Osteocyte (in vitro differentiated cells): ENCODE measurements at places on chromosomes 3 and 15. TPM values are rescaled to one million over a fixed set of nuclear protein-coding genes. Genes with fewer than 3 reads are reported as not detected.
A peak's percentile ranks its signal among the peaks of the same experiment; 100 is the strongest.

- DNase-seq, result no peak
These were observed 19.9 kb downstream of the RBP2 start for GRCh38 chr3:139456386-139456785.

DNA sequence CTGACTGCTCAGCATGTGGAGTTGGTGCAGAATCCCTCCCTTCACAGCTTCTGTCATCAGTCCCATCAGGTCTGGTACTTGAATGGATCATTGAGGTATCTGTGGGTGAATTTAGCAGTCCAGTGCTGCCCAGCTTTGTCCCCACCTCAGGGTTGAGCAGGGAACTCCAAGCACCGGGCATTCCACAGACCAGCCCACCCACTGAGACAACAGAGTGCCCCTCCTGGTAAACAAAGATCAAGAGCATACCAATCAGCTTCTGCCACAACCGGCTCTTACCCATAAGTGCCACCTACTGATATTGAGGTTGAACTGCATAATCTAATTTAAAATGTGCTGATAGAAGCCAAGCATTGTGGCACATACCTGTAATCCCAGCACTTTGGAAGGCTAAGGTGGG is 57.1 kb upstream of the FXR1 start:
- DNase-seq, result no peak

DNA sequence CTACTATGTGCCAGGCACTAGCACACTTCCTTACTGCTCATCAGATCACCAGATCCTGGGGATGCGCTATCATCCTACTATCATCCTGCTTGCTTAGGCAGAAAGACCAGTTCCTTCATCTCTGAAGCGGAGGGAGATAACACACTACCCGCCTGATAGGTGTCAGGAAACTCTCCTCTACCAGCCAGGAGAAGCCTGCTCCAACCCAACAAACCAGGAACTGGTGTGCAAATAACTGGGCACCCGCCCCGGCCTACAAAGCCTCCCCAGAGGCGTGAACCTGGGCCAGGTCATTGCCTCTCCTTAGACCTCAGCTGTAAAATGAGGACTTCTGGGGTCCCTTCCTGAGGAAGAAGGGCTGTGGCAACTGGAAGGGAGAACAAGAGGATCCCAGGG is 61.5 kb downstream of the HOMER2 start:
- peak; percentile 68 for DNase-seq

TNK2 gene
- 42.9 and 54.2 TPM in 2 replicates for total RNA-seq

- no peak for DNase-seq
These were observed 144.9 kb downstream of the FBN1 start for GRCh38 chr15:48500595-48500994.

CPA3 gene
- total RNA-seq, result not detected in 2 replicates

DNA sequence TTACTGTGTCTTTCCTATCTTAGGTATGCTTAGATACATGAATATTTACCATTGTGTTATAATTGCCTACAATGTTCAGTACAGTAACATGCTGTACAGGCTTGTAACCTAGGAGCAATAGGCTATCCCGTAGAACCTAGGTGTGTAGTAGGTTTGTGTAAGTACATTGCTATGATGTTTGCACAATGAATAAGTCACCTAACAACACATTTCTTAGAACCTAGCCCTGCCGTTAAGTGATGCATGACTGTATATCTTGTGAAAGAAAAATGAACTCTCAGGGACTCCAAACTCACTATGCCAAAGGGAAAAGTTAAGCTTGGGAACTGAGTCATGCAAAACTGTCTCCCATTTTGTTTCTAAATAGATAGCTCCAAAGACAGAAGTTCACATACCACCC is 91.5 kb upstream of the ACP3 start:
- DNase-seq, result no peak

DNA sequence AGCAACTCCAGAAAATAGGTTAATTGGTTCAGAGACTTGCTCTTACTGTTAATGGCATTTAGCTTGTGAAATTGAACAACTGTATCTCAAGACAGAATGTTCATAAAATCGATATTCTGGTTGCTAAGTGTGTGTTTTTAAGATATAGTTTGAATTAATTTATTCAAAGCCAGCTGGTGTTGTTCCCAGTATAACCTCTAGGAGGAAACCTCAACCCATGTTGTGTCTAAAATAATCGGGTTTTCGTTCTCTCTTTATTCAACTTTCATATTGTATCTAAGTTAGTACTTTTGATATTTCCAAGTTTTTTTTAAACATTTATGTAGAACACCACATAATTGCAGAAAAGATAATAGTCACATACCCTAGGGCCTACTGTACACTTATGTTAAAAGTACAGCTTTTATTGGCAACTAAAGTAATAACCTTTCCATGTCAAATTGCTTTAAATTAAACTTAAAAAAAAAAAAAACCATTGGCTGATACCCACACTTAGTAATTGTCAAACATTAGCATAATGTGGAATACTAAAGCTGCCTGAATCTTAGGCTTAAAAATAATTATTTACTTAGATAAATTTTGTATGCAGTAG is 90.9 kb downstream of the SAMMSON start:
- no peak for DNase-seq

ANKRD63 gene
- total RNA-seq, result 0.30 and 0.42 TPM in 2 replicates

DNA sequence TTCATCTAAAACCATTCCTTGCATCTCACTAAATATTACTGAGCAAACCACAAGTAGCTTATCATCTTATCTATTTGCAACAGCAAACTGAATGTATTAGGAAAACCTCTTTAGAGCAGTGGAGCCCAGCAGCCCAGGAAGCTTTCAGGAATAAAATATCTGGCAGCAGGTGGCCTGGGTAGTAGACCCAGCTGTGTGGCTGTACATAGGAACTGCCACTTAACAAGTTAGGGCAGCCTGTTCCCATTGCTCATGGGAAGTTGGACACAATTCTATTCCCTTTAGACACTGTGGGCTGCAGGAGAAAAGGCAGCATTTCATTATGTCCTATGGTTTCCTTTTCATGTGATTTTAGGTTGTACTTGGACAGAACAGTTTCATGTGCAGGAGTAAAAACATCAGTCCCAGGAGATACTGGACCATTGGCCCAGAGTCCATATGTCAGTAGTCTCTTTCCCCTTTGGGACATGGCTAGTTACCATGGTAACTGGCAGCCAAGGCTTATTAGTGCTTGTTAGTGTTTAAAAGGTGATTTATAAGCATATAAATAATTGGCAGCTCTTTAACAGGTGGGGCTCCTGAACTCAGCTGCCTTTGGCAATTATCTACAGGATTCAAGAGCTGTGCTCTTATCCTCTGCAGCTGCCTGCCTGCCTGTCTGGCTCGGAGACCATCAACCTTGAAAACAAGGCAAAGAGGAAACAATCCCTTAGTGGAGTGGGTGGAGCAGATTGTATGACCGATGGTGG is 28.9 kb upstream of the LSAMP start:
- DNase-seq, result no peak

WDR49 gene
- 0.31 TPM in 1 of 2 replicates, not detected in the other for total RNA-seq

CCDC54 gene
- total RNA-seq, result not detected in 2 replicates

GOLGA8R gene
- total RNA-seq, result 4.9 and 5.4 TPM in 2 replicates

SAMD7 gene
- total RNA-seq, result not detected in 2 replicates

- no peak for DNase-seq
These were observed 18.1 kb downstream of the ARRDC4 start for GRCh38 chr15:97978401-97979139.

DNA sequence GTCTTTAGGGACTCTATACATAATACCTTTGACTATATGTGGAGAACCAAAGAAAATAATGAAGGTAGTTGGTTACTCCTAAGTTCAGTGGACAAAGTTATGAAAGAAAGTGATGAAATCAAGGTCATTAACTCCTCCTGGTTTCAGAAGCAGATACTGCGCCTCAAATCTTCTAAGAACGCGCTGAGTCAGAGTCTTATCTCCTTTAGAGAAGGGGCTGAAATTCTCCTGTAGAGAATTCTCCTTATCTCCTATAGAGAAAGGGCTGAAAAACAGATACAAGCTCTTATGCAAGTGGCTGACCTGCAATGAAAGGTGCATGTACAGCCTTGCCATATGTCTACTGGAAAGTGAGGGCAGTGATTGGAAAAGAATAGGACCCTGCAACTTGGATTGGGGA is 824.2 kb downstream of the NSUN3 start:
- no peak for DNase-seq

- no peak for DNase-seq
These were observed 14.6 kb downstream of the HEMK1 start for GRCh38 chr3:50583897-50584296.

LDHAL6B gene
- not detected in 2 replicates for total RNA-seq

- no peak for DNase-seq
These were observed 238.4 kb upstream of the TBC1D5 start for GRCh38 chr3:17980863-17981262.

ALCAM gene
- total RNA-seq, result 242 and 253 TPM in 2 replicates

DNA sequence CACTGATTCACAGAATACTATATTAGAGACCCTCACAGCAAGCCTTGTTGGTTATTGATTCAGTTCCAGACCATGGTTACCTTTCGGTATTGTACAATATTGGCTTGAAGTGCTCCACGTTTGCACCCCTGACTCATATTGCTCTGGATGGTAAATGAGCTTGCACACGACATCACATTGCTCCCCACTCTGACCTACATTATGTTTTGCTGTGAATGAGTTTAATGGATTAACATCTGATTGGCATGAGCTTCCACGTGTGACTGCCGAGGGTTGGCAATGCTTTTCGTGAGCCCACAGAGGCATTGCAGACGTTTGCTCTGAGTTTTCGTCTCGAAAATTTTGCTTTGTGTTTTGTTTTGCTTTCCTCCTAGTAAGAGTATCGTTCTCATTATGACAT is 225.8 kb upstream of the ICE2 start:
- DNase-seq, result no peak

- DNase-seq, result no peak
These were observed 101.1 kb upstream of the ICE2 start for GRCh38 chr15:60580073-60580472.

GRCh38 chr15:36841193-36841592 is 259.2 kb downstream of the MEIS2 start:
- no peak for DNase-seq

SSR3 gene
- total RNA-seq, result 207 and 208 TPM in 2 replicates

- no peak for DNase-seq
These were observed 24.0 kb downstream of the HPS3 start for GRCh38 chr3:149153402-149153801.

DNA sequence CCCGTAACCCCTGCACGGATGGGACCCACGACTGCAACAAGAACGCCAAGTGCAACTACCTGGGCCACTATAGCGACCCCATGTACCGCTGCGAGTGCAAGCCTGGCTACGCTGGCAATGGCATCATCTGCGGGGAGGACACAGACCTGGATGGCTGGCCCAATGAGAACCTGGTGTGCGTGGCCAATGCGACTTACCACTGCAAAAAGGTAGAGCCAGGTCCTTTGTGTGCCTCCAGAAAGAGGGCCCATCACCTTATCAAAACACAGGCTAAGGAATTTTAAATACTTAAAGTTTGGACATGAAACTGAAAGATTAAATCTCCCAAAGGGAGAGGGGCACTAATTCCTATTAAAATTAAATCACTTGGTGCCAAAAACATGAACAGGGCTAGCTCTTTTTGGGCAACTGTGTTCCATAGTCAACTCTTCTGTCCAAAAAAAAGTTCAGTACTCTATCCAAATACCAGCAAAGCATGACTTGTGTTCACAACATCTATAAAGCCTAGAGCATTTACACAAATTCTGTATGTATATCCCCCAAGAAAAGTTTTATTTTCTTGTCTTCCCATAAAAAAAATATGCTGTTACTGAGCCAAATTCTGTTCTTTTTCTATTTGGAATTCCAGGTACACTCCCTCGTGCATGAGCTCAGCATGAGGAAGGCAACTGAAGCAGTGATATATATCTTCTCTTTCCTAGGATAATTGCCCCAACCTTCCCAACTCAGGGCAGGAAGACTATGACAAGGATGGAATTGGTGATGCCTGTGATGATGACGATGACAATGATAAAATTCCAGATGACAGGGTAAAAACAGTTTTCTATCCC is 9.2 kb downstream of the THBS1 start:
- DNase-seq, result no peak

ITGA11 gene
- total RNA-seq, result 1,149 and 1,161 TPM in 2 replicates

C15orf62 gene
- total RNA-seq, result not detected in 2 replicates

SLC2A2 gene
- total RNA-seq, result not detected in 2 replicates
